ENCODE measurements at places on chromosomes 6 and 20.

- no peak for DNase-seq
These were observed 13.9 kb upstream of the OCSTAMP start for GRCh38 chr20:46564241-46564957.

DNA sequence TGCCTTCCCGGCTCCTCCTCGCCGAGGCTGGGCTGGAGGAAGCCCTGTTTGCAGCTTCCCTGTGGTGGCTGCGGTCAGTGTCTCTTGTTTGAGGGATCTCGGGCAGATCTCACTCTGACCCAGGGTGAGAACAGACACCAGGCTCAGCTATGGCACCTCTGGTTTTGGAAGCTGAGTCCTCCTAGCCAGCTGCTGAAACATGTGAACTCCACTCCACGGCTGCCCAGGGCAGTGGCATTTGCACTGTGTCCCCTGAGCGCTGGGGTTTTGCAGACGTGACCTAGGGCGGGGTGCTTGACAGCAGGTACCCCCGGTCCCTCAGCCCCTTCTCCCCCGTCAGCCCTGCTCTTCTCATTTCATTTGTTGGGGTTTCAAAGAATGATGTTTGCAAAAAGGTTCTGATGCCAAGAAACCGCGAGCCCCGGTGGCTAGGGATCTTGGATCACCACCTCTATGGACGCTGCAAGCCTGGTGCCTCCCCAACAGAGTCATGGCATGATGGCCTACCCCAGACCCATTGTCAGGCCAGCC, 55.0 kb upstream of the DACT2 start:
- DNase-seq = no peak

- no peak for DNase-seq
These were observed 9.6 kb upstream of the BPHL start for GRCh38 chr6:3108746-3109414.

DNA sequence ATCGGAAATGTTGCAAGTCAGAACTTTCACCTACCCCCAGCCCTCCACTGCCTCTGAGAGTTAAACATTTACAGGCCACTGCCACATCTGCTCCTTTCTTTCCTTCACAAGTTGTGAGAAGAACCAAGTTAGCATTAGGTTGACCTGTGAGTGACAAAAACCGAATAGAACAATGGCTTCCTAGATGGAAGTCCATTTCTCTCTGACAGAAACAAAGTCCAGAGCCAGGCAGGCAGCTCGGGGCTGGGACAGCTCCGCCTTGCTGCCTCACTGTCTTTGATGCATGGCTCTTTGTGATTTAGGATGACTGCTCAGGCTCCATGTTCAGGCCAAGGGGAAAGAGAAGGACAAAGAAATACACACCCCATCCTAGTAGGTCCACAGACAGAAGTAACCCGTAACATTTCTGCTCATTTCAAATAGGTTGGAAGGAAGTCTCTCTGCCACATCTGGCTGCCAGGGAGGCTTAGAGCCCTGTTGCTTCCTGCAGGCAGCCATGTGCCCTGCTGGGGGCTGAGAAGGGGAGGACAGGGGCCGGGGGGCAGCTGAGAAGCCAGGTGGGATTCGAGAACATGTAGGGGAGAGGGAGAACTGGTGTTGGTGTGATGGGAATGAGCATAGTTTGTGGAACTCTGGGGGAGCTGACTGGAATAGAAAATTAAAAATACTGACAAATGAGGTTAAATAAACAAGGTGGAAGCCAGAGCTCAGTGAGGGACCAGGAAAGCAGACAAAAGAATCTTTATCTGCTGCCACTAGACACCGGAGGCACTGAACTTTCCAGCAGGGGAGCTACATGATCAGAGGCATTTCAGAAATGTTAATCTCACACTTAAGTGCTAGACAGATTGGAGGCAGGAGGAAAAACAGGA, 19.5 kb upstream of the IER3 start:
- DNase-seq = no peak

DNA sequence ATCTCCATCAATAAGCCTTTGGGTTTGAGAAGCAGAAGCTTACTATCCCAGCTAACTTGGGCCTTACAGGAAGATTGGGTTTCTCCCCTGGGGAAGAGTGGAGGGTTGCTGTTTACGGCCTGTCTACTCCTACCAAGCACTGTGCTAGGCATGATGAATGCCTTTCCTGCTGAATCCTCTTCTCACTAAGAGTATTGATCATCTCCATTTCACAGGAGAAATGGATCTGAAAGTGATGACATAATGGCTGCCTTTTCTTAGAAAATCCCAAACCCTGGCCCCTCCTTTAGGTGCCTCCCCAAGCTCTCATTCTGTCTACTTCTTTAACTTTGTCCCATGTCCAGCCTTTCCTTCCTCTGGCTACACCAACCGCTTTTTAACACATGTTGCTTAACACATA, 66.1 kb downstream of the TSHZ2 start:
- no peak for DNase-seq

DNA sequence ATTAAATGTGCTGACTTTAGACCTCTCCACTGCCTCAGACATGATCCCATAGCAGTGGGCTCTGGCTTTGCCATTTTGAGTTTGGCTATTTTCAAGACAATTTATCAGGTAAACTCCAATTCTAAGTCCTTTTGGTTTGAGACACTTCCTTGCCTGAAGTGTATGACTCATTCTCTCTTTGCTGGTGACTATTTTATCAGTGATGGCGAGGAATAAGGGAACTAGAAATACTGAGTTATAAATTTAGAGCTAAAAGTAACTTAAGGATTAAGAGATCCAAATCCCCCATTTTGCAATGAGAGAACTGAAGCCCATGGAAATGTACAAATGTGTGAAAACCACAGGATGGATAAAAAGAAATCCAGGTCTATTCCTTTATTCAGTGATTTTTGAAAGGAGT, 30.9 kb upstream of the CD83 start:
- no peak for DNase-seq

DNA sequence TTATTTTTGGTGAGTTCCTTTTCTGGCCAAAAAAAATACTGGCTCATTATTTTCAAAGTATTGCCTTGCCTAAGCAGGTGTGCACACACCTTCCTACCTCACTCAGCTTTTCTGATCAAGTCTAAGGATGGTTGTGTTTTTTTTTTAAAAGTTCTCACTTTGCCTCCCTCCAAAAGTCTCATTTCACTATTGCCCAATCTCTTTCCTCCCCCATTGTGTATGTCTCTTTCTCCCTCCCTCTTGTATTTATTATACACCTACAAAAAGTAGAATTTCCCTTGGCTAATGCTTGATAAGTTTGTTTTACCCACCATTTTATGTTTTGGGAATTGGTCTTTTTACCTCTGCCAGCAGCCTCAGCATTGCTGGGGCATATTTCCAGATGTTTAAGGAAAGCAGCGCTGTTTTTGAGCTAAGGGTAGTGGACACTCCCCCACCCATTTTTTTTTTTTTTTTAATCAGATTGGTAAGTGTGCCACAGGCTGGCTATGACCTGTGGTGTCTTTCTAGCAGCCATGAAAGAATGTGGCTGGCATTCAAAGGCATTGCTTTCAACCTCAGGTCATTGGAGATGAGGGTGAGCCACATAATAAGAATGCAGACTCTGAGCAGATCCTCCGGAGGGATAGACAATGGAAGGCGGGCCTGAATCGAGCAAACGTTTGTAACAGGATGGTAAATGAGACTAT, 668.6 kb downstream of the UTRN start:
- DNase-seq = no peak

DNA sequence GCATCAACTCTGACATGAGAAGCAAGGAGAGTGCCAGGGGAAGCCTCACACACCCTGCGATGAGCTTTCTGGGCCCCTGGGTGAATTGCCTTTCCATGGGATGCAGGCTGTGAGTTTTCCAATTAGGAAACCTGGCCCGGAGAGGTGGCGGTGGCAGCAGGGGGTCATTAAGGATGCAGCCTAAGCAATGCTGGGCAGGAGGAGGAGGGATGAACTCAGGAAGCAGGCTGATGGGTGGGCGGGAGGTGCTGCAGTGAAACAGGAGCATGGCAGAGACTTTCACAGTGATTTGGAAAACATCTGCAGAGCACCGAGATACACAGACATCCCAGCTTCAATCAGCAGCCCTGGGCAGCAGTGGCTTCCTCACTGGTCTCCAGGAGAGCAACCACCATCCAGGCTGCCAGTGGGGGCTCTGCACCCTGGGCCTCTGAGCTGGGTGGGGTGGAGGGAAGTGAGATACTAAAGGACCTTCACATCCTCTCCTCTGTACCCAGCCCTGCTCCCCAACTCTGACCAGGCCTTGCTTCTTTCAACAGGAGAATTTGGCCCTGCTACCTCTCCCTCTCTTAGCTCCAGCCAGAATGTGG, 44.9 kb downstream of the LRFN2 start:
- DNase-seq = no peak

DNA sequence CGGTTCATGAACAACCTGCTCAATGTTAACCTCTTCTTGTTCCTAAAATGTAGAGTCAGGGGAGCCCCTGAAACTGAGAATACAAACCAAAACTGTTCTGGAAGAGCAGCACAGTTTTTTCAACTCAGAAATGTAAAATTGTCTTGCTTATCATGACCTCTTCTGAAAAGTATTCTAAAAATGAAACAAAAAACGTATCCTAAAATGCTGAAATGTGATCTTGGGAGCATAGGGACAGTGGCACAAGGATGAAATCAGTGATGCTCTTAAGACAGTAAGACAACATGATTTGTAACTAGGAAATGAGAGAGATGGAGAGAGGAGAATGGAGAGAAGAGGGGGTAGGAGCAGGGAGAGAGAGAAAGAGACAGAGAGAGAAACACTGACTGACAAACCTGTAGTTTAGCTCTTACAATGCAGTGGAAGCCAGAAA, 27.5 kb downstream of the NCOA7 start:
- DNase-seq = no peak

- DNase-seq = peak; percentile 13
These were observed 33.6 kb upstream of the ID4 start for GRCh38 chr6:19803331-19804204.

DNA sequence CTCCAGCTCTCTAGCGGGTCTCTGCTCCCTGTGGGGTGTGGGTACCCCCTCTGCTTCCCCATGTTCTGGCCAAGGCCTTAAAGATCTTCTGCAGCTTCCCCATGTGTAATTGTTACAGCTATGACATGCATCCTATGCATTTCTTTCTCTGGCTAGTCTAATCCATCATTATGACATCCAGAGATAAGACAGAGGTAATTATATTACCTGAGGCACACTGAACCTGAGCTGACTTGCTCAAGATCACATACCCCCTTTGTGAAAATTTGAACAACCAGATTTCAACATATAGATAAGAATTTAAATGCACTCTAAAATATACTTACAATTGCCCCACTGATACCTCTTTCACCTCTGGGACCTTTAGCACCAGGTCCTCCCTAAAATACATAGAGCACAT, 102.4 kb downstream of the COL12A1 start:
- DNase-seq = no peak

GRCh38 chr6:90406142-90406794, 109.6 kb upstream of the BACH2 start:
- DNase-seq = no peak

DNA sequence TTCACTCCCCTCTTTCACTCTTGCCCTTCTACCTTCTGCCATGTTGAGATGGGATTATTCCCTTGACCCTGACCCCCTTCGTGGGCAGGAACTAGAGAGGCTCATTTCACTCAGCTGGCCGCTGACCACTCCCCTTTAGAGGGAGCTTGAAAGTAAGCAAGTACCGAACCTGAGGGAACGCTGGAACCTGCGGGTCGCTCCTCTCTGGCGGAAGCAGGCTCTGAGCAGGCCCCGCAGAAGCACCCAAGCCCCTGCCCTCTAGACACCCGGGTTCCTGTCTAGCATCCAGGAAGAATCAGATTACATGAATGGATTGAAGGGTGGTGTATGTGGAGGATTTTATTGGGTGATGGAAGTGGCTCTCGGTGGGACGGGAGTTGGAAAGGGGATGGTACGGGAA, 11.9 kb upstream of the MYCT1 start:
- no peak for DNase-seq

DNA sequence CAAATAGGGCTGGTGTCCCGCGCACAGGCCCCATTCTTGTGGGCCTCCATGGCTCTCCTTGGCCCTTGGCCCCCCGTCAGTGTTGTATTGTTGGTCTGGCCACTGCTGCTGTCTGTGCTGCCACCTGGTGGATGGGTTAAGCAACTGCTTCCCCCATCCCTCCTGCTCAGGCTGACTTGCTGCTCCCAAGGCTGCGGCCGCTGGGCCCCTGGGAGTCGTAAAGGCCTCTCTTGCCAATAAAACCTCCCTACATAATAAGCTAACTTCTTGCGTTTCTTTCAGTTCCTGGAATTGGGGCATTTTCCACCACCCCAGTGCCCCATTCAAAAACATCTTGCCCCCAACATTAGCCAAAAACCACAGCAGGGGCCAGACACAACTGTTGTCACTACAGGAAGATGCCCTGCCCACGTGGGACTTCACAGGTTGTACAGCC, 27.1 kb downstream of the CD83 start:
- peak; percentile 82 for DNase-seq

DNA sequence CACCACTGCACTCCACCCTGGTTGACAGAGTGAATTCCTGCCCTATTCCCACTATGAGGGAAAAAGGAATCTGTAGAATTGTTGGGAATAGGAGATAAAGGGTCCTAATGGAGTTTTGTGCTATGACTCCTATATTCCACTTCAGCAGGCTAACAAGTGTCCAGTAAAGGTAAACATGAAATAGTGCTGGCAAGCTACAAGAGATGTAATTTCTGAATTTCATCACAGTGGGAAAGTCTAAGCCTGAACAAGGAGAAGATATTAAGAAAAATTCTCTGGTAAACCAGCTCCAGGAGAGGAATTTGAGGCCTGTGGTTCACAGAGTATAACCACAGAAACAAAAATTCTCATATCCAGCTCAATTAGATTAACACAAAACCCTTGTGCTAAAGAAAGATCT, 10.3 kb upstream of the C6orf58 start:
- no peak for DNase-seq

DNA sequence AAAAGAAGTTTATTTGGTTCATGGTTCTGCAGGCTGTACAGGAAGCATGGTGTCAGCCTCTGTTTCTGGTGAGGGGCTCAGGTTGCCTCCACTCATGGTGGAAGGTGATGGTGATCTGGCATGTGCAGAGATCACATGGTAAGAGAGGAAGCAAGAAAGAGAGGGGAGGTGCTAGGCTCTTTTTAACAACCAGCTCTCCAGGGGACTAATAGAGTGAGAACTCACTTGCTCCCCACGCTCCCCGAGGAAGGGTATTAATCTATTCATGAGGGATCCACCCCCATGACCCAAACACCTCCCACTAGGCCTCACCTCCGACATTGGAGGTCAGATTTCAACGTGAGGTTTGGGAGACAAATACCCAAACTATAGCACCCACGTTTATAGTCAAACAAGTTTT, 4.0 kb upstream of the GJB7 start:
- no peak for DNase-seq

Measured in NAMALWA (cell line).